ENCODE measurements at places on chromosomes 7 and 10. TPM values are rescaled to one million over a fixed set of nuclear protein-coding genes. Genes with fewer than 3 reads are reported as not detected.

ACHE gene
- not detected for polyA plus RNA-seq

CCL24 gene
- polyA plus RNA-seq = not detected

PDE6C gene
- not detected for polyA plus RNA-seq

CLRN3 gene
- polyA plus RNA-seq = not detected

COL1A2 gene
- polyA plus RNA-seq = not detected

DIP2C gene
- polyA plus RNA-seq = 1.4 TPM

LMTK2 gene
- 1.6 TPM for polyA plus RNA-seq

SDK1 gene
- not detected for polyA plus RNA-seq

ANKRD30A gene
- polyA plus RNA-seq = not detected

ATG9B gene
- polyA plus RNA-seq = 11.2 TPM

HOXA5 gene
- polyA plus RNA-seq = not detected

PDZD8 gene
- 8.2 TPM for polyA plus RNA-seq

FGFR2 gene
- not detected for polyA plus RNA-seq

PLCE1 gene
- polyA plus RNA-seq = 0.49 TPM

IMPDH1 gene
- 58.6 TPM for polyA plus RNA-seq

POMZP3 gene
- 11.1 TPM for polyA plus RNA-seq

PCBD1 gene
- polyA plus RNA-seq = 27.2 TPM

UPK3BL2 gene
- 3.9 TPM for polyA plus RNA-seq

SNX10 gene
- polyA plus RNA-seq = 112 TPM

ADAM22 gene
- polyA plus RNA-seq = 0.23 TPM

RAMP3 gene
- not detected for polyA plus RNA-seq

MACC1 gene
- 1.2 TPM for polyA plus RNA-seq

PLAU gene
- not detected for polyA plus RNA-seq

ITGA8 gene
- polyA plus RNA-seq = not detected

ABCB1 gene
- polyA plus RNA-seq = 2.5 TPM

AASS gene
- polyA plus RNA-seq = 0.68 TPM

TAF3 gene
- 16.2 TPM for polyA plus RNA-seq

BAMBI gene
- 0.70 TPM for polyA plus RNA-seq

RAB18 gene
- 49.3 TPM for polyA plus RNA-seq

COL28A1 gene
- not detected for polyA plus RNA-seq

OR2A5 gene
- polyA plus RNA-seq = not detected

CYP51A1 gene
- 15.1 TPM for polyA plus RNA-seq

CXCL12 gene
- polyA plus RNA-seq = not detected

NUTM2A gene
- not detected for polyA plus RNA-seq

FIGNL1 gene
- polyA plus RNA-seq = 7.4 TPM

MEIG1 gene
- polyA plus RNA-seq = 2.4 TPM

HYAL4 gene
- not detected for polyA plus RNA-seq

PKD2L1 gene
- polyA plus RNA-seq = not detected

TMEM236 gene
- not detected for polyA plus RNA-seq

CEP41 gene
- 6.0 TPM for polyA plus RNA-seq
